ENCODE measurements at places on chromosomes 2 and 18. TPM values are rescaled to one million over a fixed set of nuclear protein-coding genes. Genes with fewer than 3 reads are reported as not detected.

DNA sequence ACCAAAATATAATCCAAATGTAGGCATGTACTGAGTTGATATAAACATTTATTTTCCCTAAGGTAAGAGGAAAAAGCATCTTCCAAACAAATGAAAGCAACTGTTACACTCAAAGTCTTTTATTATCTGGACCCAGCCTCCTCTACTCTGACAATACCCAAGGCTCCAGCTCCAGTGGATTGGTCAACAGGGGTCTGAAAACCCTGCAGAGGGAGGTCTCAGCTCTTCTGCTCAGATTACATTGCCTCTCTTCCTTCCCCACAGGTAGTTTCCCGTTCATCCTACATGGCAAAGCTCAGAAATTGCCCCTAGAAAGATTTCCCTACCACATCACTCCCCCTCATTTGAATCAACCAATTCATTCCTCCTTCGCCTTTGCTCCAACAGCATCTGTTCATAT is 457.0 kb downstream of the METTL4 start:
- no peak for DNase-seq

GRCh38 chr18:77223653-77224052 is 26.0 kb upstream of the GALR1 start:
- no peak for DNase-seq

DNA sequence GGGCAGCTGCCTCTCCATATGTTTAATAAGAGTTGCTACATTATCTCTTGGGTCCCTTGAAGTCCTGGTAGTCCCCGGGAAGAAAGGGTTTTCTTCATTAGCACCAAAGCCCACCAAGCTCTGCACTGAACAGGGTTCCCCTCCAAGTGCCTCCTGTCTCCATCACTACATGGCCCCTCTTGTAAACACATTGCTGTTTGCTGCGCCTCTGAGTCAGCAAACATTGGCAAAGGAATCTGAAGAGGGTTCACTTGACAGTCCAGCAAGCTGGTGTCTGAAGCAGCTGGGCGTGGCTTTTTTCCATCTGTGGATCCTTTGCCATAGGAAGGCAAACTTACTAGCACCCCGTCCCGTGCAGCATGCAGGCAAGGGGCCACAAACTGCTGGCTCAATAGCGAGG is 82.8 kb downstream of the TEX51 start:
- no peak for DNase-seq

- DNase-seq: peak; percentile 86
Observed at GRCh38 chr18:7273301-7273921, 42.5 kb downstream of the LRRC30 start.

DNA sequence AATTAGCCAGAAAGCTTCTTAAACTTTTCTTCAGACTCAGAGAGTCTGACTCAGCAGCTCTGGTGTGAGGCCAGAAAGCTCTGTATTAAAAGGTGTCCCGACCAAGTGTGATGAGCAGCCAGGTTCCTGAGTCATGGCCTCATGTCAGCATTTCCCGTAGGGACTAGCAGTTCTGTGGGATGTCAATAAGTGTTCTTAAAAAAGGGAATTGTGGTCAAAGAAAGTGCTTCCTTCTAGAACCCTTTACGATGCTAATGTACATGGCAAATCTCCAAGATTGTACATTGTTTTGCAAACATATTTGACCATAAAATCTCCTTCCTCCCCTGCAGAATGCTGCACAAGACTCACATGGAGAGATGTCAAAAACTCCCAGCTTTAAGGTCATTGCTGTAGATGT is 80.1 kb downstream of the PLA2R1 start:
- DNase-seq: no peak

GRCh38 chr2:169824373-169825333 is at the start of gene METTL5:
TSS of gene METTL5 (minus strand) at chr2:169824905. CDS start at chr2:169824597, 308 bp downstream.
- peak; percentile 92 for DNase-seq

DNA sequence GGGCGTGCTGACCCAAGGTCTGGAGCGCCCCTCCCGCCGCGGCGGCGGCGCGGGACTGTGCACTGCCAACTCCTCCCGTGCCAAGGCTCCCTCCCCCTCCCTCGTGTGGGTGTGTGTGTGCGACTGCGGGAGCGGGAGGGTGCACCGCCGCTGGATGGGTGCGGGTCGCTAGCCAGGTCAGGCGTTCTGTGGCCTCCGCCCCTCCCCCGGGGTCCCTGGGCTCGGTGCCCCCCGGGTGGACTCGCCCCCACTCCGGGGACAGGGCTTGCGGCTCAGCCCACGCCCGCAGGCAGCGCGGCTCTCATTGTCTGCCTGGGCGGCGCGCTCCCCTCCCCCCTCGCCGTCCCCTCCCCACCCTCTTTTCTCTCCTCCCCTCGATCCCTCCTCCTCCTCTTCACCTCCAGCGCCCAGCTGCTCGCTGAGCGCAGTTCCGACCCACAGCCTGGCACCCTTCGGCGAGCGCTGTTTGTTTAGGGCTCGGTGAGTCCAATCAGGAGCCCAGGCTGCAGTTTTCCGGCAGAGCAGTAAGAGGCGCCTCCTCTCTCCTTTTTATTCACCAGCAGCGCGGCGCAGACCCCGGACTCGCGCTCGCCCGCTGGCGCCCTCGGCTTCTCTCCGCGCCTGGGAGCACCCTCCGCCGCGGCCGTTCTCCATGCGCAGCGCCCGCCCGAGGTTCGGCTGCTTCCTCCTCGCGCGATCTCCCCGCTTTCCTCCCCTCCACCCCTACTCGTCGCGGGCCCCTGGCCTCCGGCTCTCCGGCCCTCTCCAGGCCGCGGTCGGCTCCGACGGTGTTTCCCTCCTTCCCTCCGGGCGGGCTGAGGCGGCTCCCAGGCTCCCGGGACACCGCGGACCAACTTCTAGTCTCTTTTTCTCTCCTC is at the start of gene GATA6:
Gene GATA6, plus strand, starts transcription at position 579 of the 878 bp plus-strand sequence. CDS start 1,556 bp downstream, outside the sequence.
- DNase-seq: peak; percentile 94

- DNase-seq: no peak
Observed at GRCh38 chr2:127636248-127637235, 9.4 kb upstream of the GPR17 start.

GRCh38 chr2:20135631-20136050 is 84.2 kb upstream of the LAPTM4A start:
- peak; percentile 75 for DNase-seq

GRCh38 chr2:43044093-43044681 is 182.2 kb downstream of the ZFP36L2 start:
- DNase-seq: no peak

The ANKRD62 gene
- total RNA-seq: not detected

The ADD2 gene
- total RNA-seq: 1.6 TPM

The CABYR gene
- total RNA-seq: 0.59 TPM

All from cardiac septum (tissue), 1 donor.